ENCODE measurements at places on chromosomes 13 and 19.

GRCh38 chr13:20812890-20813289 is 39.1 kb upstream of the EEF1AKMT1 start:
- DNase-seq, result no peak

DNA sequence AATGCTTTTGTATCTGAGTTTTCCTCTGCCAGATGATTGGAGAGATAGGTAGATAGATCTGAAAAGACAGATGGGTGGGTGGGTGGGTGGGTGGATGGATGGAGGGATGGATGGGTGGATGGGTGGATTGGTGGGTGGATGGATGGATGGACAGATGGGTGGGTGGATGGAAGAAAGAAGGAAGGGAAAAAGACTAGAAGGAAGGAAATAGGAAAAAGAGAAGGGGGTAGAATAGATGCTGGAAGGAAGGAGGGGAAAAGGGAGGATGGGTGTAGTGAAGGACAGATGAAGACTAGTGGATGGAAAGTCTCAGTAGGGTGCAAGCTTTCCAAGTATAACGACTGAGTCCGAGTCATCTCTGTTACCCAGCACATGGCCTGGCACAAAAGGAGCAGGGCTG is 19.0 kb upstream of the FBL start:
- no peak for DNase-seq

- no peak for DNase-seq
These were observed 412 bp downstream of the IRS2 start for GRCh38 chr13:109785892-109786450.

- DNase-seq, result no peak
These were observed 15.7 kb upstream of the ZNF701 start for GRCh38 chr19:52554216-52554971.

GRCh38 chr13:104737713-104738112 is 1671.5 kb upstream of the SLC10A2 start:
- DNase-seq, result no peak

DNA sequence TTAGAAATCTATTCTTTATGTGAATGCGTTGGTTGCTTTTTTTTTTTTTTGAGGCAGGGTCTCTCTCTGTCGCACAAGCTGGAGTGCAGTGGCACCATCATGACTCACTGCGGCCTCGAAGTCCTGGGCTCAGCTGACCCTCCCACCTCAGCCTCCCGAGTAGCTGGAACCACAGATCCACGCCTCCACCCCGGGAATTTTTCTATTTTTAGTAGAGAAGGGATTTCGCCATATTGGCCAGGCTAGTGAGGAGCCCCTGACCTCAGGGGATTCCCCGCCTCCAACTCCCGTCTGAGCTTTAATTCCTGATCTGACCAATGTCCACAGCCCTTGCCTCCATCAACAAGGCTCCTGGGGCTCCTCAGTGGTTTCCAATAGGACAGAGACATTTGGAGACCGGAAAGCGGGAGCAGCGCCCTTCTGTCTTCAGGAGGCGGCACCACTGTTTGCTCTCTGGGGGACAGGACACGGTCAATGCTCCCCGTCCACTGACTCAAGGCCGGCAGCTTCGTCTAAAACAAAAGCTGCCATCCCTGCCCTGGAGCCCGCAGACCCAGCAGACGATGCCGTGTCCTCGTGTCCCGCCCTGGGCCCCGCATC is 503 bp downstream of the TUBA3C start:
- DNase-seq, result no peak

DNA sequence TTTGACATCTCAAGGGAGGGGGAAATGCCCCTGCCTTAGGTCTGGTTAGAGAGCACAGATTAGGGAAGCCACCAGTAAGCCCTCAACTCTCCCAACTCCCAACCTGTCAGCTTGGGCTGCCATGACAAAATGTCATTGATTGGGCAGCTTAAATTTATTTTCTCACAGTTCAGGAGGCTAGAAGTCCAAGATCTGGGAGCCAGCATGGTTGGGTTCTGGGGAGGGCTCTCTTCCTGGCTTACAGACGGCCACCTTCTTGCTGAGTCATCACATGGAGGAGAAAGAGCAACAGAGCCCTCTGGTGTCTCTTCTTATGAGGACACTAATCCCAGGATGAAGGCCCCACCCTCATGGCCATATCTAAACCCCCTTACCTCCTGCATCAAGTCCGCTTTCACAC is 24.2 kb downstream of the C19orf12 start:
- no peak for DNase-seq

DNA sequence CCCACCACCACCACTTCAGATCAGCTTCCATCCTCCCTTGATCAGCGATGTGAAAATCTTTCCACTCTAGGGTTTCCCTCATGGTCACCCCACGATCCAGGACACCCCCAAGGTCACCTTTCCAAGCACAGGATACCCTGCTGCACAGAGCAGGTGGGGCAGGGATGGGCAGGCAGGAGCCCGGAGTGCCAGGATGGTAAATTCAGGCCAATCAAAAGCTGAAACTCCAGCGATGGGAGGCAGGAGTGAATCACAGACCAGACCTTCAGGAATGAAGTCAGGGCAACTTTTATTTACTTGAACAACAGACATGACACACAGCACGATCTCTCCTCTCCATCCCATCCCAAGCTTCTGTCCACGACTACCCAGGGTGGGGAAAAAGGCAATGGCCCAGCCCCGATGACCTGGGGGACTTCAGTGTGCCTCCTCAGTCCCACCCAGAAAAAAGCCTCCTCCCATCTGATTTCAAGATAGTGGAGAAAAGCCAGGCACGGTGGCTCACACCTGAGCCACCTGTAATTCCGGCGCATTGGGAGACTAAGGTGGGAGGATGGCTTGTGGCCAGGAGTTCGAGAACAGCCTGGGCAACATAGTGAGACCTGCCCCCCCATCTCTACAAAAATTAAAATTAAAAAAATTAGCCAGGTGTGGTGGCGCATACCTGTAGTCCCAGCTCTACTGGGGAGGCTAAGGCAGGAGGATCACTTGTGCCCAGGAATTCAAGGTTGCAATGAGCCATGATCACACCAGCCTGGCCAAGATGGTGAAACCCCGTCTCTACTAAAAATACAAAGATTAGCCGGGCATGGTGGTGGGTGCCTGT is 39.2 kb downstream of the ZSWIM4 start:
- DNase-seq, result no peak

DNA sequence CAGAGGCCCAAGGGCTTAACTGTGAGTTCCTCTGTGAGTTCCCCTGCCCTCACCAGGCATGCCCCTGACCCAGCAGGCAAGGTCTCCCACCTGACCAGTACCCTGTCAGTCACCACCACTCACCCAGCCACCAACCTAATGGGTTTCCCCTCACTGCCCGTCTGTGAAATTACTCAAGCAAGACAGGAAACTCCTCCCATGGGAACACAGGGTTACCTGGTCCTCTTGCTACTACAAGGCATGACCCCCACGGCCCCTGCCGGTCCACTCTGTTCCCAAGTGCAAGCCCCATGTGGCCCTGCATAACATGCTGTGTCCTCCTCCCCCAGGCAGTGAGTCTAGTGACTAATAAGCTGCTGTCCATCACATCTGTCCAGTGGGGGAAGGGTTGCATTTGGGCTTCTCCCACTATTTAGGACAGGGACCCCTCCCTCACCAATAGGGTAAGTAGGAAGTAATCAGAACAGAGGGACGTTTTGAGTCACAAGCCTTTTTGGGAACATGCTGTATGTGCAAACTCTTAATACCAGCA is 8.0 kb upstream of the DHRS12 start:
- DNase-seq, result no peak

GRCh38 chr13:113548171-113548641 is 36.3 kb upstream of the TFDP1 start:
- no peak for DNase-seq

DNA sequence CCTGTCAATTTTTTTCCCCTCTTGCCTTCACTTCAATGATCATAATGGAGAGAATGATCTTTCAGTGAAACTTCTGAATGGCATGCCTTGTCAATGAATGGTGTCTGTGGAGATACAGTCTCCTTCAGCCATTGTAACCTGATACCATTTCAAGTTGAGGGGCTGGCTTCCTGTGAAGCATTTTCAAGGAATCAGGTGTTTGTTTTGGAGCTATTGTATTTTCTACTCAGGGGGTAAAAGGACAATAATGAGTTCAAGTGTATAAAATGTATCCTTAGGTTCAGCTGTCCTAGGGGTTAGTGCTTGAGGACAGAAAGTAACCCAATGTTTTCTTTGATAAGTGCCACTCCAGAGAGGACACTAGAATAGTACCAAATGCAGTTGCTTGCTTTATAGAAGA is 23.8 kb upstream of the CBY2 start:
- no peak for DNase-seq

DNA sequence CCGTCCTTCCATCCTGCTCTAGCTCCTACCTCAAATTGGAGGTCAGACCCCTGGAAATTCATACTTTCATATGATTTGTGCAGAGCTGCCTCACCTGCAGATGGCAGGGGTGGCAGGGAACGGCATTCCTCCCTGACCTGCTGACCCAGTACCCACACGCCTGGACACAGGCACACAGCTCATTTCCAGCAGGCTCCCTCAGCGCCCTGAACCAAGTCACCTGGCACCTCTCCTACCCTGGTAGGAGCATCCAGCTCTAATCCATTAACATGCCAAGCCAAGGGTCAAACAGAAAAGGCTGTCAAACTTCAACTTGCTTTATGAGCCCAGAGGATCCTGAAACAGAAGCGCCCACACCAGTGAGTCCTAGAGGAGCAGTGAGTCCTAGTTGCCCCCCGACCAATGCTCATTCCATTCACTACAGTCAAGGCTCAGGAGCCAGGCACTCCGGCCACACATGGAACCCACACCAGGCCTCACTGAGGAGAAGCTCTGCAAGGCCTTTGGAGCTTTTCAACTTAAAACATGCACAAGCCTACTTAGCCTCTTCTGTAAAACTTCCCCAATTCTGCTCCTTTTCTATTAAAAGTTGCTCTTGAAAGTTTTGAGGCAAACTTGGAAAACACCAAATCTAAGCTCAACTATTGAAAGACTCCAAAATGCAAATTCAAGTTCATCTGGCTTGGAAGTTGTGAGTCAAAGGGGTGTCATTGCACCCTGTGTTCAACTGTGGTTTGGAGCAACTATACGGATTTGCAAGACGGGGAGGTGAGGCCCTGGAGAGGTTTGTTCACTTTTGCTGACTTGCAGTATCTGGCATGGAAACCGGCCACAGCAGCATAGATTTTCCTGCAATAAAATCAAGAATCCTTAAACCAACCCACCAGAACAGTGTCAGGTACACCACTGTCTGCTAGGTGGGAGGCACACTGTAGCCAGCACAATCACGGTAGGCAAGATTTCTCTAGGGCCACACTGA is 96.7 kb downstream of the CRYL1 start:
- no peak for DNase-seq

GRCh38 chr13:77339408-77339807 is 12.5 kb upstream of the MYCBP2 start:
- DNase-seq, result no peak

- DNase-seq, result no peak
These were observed 30.3 kb downstream of the SLITRK6 start for GRCh38 chr13:85768946-85769345.

- no peak for DNase-seq
These were observed 10.2 kb downstream of the C2CD4C start for GRCh38 chr19:398719-399118.

DNA sequence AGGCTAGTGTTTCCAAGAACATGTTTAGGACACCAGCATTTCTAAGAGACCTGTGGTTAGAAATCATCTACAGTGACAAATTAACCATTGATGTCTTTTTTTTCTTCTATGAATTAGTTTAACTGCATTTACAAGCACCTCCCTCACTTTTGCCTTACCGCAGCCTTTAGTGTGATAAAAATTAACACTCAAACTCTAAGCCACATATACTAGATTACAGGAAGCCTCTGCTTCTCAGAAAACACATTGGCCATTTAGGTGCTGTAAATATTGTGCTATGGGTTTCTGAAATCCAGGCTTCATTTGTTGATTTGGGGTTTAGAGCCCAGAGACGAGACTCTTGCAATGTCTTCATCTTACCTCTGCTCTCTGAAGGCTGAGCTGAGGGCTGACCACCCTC is 34.6 kb upstream of the OLFM4 start:
- no peak for DNase-seq

DNA sequence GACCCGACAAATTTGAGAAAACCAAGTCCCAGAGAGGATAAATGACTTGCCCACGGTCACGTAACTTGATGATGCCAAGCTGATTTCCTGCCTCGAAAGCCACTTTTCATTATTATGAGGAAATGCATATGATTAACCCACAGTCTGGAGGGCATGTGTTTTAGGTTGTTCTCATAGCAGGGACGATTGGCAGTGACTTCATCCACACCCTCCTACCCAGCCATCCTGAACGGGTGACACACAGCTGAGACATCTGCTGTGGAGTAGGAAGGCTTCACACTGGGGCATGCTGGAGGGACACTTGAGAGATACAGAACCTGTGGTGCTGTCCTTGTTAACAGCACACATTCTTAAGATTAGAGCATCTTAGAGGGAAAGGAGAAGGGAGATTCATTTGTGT is 65.4 kb upstream of the WDFY2 start:
- DNase-seq, result no peak

DNA sequence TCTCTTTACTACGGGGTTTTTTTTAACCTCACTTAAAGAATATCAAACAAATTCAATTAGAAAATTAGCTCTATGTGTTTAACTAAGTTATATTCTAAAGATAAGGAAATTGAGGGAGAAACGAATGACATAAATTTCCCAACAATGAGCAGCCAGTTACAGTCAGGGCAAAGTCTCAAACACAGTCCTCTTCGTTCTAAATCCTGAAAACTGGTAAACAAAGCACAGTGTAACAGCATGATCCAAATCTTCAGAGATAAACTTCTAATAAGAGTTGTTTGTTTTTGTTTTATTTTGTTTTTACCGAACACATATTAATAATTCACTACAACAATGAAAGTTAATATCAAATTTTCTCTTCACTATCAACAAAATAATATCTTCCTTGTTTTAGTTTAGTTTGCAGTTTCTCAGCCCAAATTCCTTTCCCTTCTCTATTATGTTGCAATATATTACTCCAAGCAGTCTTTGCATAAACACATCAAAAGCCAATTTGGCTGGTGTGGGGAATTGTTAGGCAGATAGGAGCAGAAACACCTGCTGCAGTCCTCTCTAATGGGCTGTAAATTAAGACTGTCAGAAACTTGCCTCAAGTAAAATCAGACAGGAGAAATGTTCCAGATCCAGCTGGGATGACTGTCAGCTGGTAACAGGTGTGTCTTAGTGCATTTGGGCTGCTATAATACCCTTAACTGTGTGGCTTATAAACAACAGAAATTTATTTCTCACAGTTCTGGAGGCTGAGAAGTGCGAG is 106.5 kb upstream of the SGCG start:
- DNase-seq, result no peak

DNA sequence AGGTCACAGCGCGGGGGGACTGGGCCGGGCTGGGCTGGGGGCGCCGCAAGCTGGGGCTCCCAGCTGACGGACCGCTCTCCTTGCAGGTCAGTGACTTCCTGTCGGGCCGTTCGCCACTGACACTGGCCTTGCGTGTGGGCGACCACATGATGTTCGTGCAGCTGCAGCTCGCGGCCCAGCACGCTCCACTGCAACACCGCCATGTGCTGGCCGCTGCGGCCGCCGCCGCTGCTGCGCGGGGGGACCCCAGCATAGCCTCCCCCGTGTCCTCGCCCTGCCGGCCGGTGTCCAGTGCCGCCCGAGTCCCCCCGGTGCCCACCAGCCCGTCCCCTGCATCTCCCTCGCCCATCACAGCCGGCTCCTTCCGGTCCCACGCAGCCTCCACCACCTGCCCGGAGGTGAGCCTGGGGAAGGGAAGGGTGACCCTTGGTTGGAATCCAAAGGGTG is 5.7 kb downstream of the MIDN start:
- DNase-seq, result no peak

- no peak for DNase-seq
These were observed 33.9 kb upstream of the KLF2 start for GRCh38 chr19:16290692-16291091.

Measured in GM12892 (cell line).